ENCODE measurements at places on chromosomes 12 and 14.

- no peak for DNase-seq
Observed at GRCh38 chr14:63949696-63950095, 96.9 kb downstream of the SYNE2 start.

DNA sequence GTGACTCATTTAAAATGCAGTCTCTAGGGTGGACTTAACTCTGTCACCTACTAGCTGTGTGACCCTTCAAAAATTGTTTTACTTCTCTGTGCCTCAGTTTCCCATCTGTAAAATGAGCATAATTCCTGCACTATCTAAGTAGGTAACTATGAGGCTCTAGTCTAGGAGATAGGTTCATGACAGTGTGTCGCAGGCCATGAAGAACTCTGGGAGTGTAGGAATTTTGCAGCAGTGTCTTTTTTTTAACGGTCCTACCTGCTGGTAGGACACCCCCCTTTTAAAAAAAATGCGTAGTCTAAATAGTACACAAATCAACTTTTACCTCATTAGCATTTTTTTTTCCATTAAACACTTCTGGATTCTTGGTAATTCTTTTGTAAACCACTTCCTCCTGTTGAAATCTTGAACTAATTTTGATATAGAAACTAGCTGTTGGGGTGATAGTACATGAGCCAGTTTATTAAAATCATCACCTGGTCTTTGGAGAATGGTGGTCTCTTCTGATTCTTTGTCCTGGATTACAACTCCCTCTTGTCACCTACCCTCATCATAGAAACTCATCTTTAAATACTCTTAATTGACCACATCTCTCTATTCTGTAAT lies 86.0 kb upstream of the SLC38A2 start:
- DNase-seq, result no peak

DNA sequence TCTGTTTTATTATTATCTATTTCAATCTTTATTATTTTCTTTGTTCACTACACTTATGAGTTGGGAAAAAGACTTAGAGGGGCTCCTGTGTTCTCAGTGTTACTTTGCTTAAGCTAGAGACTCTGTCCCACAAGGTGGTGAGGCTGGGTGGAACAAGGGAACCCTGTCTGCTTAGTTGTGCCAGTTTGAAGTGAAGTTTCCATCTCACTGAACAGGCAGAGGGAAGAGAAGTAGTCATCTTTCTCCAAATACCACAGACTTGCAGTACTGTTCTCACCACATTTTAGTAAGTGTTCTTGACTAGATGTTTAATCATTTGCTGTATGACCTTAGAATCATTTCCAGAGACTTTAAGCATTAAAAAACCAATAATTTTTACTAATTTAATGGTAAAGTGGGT lies 195.7 kb upstream of the NEDD1 start:
- no peak for DNase-seq

DNA sequence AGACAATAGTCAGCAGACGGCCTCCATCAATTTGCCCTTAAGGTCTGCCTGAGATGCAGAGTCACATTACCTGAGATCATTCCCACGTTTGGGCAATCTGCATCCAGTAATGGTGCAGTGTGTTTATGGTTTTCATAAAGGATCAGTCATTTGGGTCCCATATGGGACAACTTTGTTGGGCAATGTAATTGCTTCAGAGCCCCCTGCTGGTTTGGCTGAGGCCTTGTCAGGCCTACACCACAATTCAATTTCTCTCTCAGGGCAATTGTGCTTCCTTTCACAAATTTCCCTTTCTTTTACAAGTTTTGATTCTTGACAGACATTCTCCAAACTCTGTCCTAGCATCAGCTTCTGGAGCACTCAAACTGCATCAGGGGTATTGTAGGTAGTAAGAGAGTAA lies 191.2 kb upstream of the SSTR1 start:
- no peak for DNase-seq

GRCh38 chr12:89348894-89349699 lies 3.2 kb downstream of the DUSP6 start:
- DNase-seq, result no peak

- no peak for DNase-seq
Observed at GRCh38 chr14:33578461-33579216, 372.2 kb downstream of the EGLN3 start.

DNA sequence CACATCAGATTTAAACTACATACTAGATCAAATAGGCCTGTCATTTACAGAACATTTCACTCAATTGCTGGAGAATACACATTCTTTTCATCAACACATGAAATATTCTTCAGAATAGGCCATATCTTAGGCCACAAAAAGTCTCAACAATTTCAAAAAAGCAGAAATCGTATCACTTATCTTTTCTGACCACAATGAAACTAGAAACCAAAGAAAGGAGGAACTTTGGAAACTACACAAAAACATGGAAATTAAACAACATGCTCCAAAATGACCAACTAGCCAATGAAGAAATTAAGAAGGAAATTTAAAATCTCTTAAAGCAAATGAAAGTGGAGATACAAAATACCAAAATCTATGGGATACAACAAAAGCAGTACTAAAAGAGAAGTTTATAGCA lies 35.1 kb downstream of the PARP11 start:
- DNase-seq, result no peak

GRCh38 chr12:127600211-127600610 lies 666.8 kb upstream of the TMEM132C start:
- no peak for DNase-seq

DNA sequence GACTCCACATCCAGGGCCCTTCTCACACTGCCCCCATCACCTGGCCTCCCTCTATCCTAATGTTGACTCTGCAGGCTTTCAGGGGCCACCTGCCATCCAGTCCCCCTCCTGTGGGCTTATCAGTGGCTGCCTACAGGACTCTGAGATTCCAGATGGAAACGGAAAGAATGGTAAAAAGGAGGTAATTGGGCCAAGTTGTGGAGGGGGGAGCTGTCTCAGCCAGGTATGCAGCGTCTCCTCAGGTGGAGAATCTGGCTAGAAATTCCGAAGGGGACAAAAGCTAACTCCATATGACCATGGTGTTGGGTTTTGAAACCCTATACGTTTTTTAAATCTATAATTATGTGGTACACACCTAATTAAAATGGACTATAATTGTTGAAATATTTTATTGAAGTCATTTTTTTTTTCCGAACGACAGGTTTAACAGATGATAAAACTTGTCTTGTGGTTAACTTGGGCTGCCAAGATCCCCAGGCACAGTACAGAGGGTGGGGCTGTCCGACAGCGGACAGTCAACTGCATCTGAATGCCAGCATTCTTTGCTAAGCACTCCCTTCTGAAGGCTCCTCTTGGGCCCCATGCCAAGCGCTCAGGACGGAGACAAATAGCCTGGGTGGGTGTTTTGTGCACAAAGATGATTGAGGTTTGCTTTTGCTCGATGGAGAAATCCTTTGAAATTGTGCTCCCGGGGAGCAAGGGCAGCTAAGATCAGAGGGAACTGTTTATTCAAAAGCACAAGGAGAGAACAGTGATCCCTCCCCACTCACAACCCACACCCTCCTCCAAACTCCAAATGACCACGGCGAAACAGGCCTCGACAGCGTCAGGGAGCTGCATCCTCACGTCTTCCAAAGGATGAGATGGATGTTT lies 365.6 kb downstream of the BCL11B start:
- no peak for DNase-seq

DNA sequence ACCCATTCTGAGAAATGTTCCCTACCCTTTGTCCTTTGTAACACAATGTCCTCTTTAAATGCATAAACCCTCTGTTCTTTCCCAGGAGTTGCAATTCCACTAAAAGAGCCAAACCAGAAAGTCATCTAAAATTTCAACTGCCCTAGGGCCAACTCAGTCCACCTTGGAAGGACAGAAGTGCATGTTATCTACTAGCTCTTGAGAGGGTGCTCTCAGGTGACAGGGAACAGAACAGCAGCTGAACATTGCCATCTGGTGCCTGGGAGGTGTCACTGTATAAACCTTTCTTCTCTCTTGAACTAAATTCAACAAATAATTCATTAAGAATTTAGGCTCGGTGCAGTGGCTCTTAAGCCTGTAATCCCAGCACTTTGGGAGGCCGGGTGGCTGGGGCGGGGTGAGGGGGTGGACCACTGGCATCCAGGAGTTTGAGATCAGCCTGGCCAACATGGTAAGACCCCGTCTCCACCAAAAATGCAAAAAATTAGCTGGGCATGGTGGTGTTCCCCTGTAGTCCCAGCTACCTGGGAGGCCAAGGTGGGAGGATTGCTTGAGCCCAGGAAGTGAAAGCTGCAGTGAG lies 10.3 kb upstream of the FERMT2 start:
- DNase-seq, result peak; percentile 54

GRCh38 chr14:104147346-104148125 lies 9.1 kb downstream of the KIF26A start:
- no peak for DNase-seq

DNA sequence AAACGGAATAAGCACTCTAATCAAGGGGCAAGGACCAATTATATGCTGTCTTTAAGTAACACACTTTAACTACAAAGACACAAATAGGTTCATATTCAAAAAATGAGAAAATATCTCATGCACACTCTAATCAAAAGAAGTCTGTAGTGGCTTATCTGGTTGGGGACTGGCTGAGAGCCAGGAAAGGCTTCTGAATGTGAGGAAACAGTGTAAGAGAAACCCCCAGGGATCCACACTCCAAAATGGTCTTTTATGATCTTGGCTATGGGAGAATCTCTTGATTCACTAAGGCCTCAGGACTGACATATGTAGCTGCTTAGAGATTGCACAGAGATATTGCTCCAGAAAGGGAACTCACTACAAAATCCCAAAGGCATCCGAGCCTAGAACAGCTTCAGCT lies 10.3 kb downstream of the CTSG start:
- DNase-seq, result no peak

DNA sequence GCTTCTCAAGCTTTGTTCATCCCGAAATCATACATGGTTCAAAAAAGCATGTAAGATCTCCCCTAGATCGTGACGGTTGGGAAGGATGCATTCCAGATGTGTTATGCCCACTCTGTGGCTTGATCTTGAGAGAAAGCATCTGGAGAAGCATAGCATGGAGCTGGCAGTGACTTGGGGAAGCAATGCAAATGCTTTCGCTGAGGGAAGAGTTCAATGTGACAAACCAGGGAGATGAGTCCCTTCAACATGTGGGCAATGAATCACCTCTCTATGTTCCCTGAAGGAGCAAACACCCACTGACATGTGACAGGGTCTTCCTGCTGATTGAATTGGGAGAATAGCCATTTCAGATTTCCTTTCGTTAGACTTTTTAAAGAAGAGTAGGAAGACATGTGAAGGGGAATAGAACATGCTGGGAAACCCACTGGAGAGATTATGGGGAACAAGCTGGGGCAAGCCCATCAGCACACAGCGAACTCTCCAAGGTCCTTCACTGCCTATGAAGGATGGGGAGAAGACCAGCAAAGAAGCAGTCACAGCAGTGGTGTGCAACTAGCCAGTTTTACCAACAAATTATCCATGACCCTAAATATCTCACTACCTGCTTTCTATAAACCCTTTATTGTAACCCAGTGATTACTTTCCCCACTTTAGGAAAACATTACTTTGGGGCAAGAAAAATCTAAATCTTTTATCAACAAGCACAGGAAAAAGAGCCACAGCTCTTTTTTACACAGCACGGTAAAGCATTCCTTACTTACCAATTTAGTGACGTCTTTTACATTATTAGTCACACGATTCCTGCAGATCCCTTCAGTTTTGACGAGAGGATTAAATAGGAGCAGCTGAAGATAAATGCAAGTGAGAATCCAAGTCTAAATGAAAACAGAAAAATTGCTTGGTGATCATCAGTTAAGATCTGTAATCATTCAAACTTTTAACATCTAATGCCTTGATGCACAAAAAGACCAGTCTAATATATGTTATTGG lies 35.0 kb downstream of the KITLG start:
- no peak for DNase-seq

- DNase-seq, result no peak
Observed at GRCh38 chr12:109606320-109607028, 32.9 kb downstream of the MVK start.

DNA sequence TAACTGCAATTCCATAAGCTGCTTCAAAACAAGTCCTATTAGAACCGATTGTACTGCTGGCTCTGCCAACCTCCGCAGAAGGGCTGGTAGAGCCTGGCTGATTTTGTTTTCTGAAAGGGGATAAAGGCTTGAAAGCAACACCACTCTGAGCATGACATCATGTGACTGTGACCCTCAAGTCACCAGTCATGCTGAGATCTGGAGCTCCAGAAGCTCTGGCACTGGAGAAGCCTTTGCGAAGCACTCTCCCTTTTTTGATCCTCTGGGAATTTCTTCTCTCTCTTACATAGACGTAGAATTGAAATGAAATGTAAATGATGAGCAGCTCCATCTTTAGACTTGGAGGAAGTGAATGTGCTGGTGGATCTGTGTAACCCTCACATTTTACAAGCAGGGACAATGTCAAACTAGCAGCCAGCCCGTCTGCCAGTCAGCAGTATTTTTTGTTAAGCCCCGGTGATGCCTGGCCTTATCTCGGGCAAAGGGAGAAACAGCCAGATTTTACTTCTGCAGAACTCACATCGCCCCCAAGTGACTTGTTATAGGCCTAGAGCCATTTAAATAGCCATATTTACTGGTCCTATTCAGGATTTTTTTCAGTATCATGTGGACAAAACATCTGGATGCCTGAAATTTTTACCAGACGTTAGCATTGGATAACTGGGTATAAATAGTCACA lies 112.1 kb upstream of the NPAS3 start:
- DNase-seq, result no peak

DNA sequence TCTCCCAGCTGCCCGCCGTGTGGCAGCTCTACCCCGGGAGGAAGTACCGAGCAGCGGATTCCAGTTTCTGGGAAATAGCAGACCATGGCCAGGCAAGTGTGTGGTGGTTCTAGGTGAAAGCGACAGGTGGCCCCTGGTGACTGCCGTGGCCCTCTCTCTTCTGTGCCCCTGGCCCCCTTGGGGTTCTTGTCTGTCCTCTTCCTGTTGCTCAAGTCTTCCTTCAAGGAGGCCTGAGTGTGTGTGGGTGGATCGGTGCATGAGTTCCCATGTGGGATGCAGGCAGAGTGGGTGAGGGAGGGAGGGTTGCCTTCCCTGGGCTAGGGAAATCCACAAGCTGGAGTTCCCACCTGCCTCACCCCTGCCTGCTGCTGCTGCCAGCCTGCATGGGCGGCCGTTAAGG lies 4.6 kb downstream of the TCL1B start:
- DNase-seq, result no peak

GRCh38 chr12:124213666-124214347 lies 81.1 kb upstream of the RFLNA start:
- DNase-seq, result no peak

GRCh38 chr14:50783563-50783962 lies 47.4 kb downstream of the NIN start:
- no peak for DNase-seq

Measured in activated T-cell treated with anti-CD3 and anti-CD28 coated beads, Interleukin-2, amount 50 U/mL, for 4 hours (primary cell).